ENCODE measurements at places on chromosomes 3 and 15. TPM values are rescaled to one million over a fixed set of nuclear protein-coding genes. Genes with fewer than 3 reads are reported as not detected.

CFAP91 gene
- total RNA-seq, result 6.2 TPM

GRAMD1C gene
- total RNA-seq, result 1.2 TPM

UNC13C gene
- 0.05 TPM for total RNA-seq

ATP2B2 gene
- 0.29 TPM for total RNA-seq

ASB14 gene
- not detected for total RNA-seq

RNF13 gene
- 77.9 TPM for total RNA-seq

MME gene
- 3.2 TPM for total RNA-seq

TGM4 gene
- total RNA-seq, result not detected

SOX14 gene
- total RNA-seq, result not detected

CHRM5 gene
- 0.09 TPM for total RNA-seq

FAM227B gene
- total RNA-seq, result 8.0 TPM

TARS3 gene
- 10.3 TPM for total RNA-seq

GOLGA6A gene
- not detected for total RNA-seq

BNC1 gene
- total RNA-seq, result 0.29 TPM

DUT gene
- total RNA-seq, result 66.5 TPM

Measured in posterior vena cava (tissue), 2 donors.